ENCODE measurements at places on chromosomes 6 and 20.

DNA sequence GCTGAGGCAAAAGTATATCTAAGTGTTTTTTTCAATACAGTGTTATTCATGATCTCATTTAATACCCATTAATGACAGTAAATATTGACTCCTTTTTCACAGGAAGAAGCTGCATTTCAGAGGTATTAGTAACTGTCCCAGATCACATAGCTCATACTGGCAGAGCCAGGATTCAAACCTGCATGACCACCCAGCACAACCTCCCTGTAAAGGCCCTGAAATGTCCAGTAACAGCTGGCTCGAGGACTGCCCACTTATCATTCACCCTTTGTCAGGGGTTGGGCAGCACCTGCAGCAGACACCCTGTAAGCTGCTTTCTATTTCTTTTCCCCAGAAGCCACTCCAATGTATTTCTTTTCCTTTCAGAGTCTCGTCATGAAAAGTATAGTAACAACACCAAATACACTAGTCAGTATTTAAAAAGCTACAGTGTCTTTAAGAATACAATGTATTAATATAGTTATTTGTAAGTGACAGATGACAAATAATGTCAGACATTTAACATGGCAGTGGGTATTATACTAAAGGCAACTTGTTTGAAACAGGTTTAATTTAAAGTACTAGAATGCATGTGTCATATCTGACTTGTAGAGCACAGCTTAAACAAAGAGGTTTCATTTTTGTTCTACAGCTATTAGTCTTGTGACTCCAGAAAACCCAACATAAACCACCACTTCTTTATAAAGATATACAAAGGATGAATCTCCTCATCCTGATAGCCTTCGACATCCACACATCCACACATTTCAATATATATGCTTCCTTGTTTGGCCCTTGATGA, 841.6 kb upstream of the GJE1 start:
- no peak for DNase-seq

DNA sequence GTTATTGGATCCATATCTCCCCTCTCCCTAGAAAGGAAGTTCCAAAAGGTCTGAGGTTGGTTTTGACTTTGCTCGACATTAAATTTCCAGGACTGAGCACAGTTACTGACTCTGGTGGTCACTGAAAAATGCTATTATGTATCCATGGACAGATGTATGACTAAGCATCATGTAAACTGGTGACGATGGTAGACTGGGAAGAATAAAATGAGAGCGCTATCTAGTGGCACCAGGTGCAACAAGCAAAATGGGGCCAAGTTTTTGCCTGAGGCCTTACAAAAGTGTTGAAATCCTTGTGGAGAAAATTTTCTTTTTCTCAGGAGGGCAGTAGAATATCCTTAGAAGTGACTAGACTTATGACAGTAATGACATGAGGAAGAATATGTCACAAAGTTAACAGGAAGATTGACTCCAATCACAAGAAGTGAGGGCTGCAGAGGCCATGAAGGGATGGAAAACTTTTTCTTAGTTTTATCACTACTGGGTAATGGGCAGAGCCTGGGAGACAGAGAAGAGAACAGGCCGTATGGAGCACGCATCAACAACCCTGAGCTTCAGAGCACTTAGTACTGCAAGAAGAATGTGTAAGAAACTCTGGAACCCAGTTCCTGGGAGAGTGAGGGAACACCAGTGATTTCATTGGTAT, 88.9 kb upstream of the ELOVL5 start:
- peak; percentile 45 for DNase-seq

- no peak for DNase-seq
Measured at GRCh38 chr6:73556836-73557235, 36.0 kb upstream of the EEF1A1 start.

DNA sequence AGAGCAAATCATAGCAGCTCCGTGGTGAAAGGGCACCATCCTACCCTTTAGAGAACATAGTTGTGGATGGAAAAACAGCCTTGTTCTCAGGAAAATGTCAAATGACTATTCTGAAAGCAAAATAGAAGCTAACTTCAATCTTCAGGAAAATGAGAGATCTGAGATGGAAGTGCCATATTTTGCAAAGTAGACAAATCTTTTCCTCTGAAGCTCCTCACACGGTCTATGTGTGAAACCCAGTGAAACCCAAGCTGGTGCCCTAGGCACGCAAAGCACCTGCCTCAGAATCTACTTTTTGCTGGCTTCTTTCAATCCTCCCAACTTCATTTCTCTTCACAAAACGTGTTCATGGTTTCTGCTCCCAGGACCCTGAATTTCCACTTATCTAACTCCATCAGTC, 325.2 kb upstream of the CDH4 start:
- no peak for DNase-seq

- DNase-seq = no peak
Measured at GRCh38 chr6:167580619-167580911, 246.1 kb upstream of the AFDN start.

DNA sequence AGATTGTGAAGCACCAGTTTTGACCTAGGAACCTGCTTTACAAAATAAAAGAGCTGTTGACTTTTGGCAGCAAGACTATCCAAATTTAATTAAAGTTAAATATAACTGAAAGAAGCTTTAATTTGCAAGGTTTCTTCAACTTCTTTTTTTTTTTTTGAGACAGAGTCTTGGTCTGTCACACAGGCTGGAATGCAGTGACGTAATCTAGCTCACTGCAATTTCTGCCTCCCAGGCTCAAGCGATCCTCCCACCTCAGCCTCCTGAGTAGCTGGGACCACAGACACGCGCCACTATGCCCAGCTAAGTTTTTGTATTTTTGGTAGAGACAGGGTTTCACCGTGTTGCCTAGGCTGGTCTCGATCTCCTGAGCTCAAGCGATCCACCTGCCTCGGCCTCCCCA, 13.7 kb upstream of the CSE1L start:
- DNase-seq = no peak

GRCh38 chr6:15953152-15953880, 175.6 kb upstream of the MYLIP start:
- no peak for DNase-seq

DNA sequence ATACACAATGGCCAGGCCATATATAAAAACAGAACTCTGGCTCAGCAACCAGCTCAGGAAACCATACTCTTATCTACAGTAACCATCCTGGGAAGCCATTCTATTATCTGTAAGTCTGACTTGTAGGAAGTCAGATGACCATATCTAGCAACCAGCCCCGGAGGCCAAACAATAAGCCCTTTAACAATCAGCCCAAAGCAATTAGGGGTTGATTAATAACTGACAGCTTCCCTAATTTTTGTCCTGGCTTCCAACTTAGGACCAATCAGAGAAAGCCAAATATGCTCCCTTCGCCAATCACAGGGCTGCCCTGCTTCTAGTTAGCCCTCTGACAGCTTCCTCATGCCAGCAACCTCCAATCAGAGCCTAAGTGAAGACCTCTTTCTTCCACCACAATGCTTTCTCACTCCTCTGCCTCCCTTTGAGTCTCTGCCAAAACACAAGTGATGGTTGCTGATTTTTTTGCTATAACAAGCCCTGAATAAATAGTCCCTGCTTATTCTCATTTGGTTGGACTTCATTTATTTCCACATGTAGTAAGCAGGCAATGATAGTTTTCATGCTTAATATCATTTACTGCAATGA, 37.8 kb upstream of the STXBP5 start:
- no peak for DNase-seq

DNA sequence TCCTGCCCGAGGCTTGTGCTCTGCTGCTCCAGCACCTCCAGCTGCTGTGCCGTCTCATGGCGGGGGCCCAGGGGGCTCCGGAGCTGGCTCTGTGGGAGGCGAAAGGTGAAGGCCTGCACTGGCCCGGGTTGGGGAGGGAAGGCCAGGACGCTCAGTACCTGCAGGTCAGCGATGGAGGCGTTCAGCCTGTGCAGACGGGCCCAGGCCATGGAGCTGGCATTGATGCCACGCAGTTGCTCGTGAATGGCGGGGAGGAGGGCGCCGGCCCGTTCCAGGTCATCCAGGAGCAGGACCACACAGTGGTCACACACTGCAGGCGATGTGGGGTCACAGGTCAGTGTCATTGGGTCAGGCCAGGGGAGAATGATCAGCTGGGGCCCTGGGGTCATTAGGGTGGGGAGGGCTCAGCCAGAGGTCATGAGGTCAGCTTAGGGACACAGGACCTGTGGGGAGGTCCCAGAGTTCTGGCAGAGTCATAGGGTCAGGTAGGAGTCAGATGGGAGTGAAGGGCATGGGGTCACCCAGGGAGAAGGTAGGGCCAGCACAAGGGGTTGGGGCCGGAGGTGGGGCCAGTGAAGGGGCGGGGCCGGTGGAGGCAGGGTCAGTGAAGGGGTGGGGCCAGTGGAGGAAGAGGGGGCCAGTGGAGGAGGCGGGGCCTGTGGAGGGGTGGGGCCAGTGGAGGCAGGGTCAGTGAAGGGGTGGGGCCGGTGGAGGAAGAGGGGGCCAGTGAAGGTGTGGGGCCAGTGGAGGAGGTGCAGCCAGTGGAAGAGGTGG, 18.0 kb downstream of the ADRM1 start:
- peak; percentile 52 for DNase-seq

GRCh38 chr6:25883536-25883935, 9.5 kb upstream of the SLC17A3 start:
- no peak for DNase-seq

DNA sequence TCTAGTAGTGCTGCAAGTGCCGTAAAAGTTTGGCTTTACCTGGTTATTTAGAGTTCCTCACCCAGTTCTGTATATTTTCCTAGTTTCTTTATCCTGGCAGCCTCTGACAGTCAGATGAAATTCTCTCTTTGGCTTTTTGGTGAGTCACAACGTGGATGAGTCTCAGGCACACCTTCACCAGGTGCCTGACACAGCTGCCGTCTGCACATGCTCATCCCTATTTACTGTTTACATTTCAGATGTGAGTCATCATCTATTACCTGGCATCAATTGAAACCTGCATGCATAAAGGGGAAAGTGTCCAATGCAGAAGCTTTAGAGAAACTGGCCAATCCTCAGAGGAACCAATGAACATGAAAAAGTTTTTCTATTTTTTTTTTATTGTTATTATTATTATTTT, 33.3 kb upstream of the ADGRF4 start:
- DNase-seq = no peak

- DNase-seq = no peak
Measured at GRCh38 chr6:32459781-32460424, 20.2 kb downstream of the HLA-DRA start.

DNA sequence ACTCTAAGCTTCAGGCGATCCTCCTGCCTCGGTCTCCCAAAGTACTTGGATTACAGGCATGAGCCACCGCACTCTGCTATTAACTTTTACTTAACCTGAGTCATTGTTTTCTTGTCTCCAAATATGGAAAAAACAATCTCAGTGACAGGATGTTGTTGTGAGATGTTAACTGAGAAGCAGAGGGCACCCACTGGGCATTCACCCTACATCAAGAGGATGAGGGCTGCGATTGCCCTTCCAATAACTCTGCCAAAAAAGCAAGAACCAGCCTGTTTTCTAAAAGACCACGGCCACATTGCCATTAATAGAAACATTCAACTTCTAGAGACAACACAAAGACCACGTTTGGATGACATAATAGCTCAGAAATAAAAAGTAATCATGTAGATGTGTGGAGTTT, 107.6 kb upstream of the SGK1 start:
- DNase-seq = no peak

Measured in GM12865 (cell line).